ENCODE measurements at places on chromosomes 6 and 20.

- no peak for DNase-seq
Observed at GRCh38 chr20:50246367-50247195, 56.0 kb downstream of the CEBPB start.

- DNase-seq, result no peak
Observed at GRCh38 chr20:56001890-56002289, 3.4 kb downstream of the CBLN4 start.

- DNase-seq, result no peak
Observed at GRCh38 chr20:62234339-62234738, 4.0 kb upstream of the OSBPL2 start.

DNA sequence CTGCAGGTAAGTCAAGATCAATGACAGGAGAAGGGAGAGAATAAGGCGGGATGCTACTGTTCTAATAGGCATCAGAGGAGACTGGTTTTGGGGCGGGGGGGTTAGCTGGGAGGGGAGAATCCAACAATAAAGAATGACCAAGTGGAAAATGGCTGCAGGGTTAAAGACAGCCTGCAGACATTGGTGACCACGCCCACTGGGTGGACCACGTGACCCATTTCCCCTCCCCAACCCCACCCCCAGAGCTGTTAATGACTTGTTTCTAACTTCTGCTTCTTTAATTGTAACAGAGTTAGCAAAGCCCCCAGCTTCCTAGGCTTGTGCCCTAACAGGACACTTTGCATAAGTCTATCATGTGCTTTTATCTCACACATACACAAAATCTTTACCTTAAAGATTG lies 344.5 kb downstream of the KIF16B start:
- DNase-seq, result no peak

DNA sequence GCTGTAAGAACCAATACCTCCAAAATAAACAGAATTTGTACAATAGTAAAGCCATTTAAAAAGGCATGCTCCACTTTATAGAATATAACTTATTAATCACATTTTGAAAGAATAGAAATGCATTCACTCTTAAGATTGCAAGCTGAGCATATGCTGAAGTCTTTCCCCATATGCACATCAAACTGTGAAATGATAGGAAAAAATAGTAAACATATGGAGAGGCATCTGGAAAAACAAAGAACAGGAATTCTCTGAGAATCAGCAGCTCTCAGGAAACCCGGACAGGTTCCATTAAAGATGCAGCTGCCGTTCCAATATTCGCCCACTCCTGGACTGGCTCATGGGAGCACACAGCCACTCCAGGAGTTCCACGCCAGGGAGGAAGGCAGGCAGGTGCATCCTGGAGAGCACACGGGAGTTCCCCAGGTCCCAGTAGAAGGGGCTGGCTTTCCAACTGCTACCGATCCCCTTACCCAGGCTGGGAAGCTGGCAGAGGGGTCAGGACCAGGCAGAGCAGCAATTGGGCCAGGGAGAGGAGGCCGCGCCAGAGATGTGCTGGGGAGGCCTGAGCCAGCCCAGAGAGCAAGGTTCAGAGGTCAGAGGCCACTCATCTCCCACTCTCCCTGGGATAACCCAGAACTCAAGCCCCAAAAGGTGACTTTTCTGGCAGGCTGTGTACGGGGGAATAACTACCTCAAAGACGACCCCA lies 111.1 kb downstream of the DLL1 start:
- DNase-seq, result no peak

DNA sequence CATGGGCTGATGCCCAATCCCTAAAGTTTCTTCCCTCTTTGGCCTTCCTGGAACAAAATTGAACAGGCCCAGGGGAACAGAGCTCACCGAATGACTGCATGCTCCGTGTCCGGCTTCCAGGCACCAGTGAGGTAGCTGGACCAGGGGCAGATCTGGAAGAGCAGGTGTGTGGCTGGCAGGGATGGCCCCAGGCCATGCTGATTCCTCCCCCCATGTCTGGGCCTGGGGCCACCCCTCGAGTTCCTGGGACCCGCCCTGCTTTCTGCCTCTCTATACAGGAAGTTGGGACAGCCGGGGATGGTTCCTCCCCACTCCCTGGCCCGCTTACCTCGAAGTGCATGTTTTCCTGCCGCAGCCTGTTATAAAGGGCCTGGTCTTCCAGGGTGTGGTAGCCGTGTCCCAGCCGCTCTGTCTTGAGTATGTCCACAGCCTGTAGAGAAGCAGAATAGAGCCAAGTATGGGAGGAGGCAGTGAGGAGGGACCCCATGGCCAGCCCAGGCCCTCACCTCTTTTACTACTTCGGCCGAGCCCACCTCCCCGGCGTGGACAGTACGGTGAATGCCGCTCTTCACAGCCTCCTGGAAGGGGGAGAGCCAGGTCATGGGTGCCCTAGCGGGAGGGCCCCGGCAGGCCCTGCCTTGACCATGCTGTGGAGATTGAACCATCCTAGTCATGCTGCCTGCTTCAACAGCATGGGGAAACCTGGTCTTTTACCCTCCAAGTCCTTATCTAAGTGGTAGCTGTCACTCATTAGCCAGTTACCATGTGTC lies 28.8 kb downstream of the ADA start:
- no peak for DNase-seq

GRCh38 chr20:33893314-33893713 lies 82.2 kb downstream of the CHMP4B start:
- DNase-seq, result peak; percentile 69

DNA sequence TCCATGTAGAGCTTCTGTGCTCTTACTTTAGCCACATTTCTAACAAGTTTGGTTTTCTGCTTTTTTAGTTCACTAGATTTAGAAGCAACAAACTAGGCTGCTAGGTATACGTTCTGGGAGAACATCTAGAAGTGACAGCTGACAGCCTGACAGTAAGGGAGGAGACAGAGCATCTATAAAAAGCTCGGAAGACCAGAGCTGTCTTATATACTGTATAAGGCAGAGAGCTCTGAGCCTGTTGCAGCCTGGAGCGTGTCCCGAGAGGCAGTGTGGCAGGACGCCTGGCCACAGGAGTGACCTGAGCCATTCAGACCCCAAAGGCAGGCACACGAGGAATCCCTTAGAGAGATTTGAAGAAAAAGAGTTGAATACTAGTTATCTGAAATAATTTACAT lies 24.6 kb downstream of the PPP1R14C start:
- no peak for DNase-seq

DNA sequence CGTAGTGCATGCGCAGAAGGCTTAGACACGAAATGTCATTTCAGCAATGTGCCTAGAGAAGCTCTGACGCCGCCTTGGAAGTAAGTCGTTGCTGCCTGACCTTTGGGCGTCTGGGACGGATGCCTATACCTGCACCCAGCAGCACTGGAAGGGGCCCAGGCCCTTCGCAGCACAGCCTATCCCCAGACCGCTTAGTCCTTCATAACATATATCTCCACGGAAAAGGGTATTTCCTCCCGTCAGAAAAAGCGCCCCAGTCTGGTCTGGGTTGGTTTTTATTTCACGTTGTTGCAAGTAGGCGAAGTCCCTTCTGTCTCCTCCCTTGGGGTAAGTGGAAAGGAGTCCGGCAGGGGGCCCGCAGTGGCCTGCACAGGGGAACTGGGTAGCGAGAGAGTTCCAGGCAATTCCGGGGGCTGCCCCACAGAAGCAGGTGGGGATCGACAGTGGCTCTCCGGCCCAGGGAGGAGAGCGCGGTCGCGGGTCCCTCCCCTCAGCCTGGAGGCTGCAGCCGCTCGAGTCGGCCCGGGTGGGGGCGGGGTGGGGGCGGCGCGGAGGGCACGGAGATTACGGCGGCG lies 559 bp upstream of the EYA4 start:
- DNase-seq, result peak; percentile 22

GRCh38 chr6:127464161-127464880 lies 5.1 kb upstream of the KIAA0408 start:
- DNase-seq, result peak; percentile 83

DNA sequence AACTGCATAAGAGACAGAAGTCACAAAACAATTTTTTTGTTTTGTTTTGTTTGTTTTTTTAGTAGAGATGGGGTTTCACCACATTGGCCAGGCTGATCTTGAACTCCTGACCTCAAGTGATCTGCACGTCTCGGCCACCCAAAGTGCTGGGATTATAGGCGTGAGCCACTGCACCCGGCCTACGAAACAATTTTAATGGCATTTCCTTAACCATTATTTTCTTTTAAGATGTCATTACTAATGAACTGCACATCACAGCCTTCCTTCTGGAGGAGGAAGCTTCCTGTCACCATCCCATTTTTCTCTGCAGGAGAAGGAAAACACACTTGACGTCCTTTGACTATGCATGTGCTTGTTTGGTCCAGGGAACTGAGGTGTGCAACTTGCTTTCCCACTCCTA lies 125.3 kb upstream of the AKIRIN2 start:
- DNase-seq, result no peak

DNA sequence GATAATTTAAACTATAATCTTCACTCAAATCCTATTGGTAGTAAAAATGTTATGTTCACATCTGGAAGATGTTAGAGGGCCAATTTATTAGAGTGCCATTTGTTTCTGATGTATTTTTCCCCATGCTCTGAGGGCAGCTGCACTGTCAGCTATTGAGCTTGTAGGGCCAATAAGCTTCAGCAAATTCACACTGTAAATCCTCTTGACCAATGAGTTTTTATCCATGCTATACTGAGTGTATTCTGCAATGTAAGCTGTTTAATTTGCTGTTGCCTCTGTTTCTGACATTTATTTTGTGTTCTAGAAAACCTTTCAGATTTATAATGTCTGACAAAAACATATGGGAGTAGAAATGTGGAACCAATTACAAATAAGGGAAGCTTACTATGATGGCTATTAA lies 62.6 kb downstream of the OGFRL1 start:
- DNase-seq, result peak; percentile 5

DNA sequence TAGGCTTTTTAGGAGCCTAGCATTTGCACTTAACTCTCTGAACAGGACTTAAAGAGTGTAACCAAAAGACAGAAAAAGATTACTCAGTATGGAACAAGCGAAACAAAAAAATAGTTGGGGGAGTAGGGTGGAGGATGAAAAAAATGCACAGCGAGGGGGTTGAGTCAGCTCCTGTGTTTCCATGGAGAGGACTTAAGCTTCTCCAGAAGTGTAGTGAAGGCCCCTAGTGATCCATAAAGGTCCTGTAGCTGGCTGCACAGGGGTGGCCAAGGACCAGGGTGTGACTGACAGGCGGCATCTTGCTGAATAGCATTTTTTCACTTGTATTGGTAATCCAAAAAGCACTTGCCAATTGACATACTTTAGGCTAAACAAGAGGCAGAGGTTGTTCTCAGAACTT lies 533.9 kb downstream of the RFPL4B start:
- DNase-seq, result peak; percentile 79

DNA sequence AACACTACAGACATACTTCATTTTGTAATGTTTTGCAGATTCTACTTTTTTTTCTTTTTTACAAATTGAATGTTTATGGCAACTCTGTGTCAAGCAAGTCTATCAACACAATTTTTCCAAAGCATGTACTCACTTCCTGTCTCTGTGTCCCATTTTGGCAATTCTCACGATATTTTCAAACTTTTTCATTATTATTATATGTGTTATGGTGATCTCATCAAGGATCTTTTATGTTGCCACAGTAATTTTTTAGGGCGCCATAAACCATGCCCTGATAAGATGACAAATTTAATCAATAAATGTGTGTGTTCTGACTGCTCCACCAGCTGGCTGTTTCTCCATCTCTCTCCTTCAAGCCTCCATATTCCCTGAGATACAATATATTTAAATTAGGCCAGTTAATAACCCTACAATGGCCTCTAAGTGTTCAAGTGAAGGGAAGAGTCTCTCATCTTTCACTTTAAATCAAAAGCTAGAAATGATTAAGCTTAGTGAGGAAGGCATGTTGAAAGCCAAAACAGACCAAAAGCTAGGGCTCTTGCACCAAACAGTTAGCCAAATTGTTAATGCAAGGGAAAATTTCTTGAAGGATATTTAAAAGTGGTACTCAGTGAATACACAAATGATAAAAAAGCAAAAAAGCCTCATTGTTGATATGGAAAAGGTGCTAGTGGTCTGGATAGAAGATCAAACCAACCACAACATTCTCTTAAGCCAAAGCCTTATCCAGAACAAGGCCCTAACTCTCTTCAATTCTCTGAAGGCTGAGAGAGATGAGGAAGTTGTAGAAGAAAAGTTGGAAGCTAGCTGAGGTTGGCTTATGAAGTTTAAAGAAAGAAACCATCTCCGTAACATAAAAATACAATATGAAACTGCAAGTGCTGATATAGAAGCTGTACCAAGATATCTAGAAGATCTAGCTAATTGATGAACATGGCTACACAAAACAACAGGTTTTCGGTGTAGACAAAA lies 194.4 kb upstream of the TAB2 start:
- no peak for DNase-seq

- peak; percentile 66 for DNase-seq
Observed at GRCh38 chr6:75296811-75297779, 12.5 kb upstream of the TMEM30A start.

- DNase-seq, result peak; percentile 61
Observed at GRCh38 chr6:154154389-154154967, 115.4 kb downstream of the OPRM1 start.

- DNase-seq, result no peak
Observed at GRCh38 chr6:2942914-2943563, 28.3 kb downstream of the SERPINB6 start.

- DNase-seq, result peak; percentile 90
Observed at GRCh38 chr6:12012558-12013306, 620 bp downstream of the HIVEP1 start.

DNA sequence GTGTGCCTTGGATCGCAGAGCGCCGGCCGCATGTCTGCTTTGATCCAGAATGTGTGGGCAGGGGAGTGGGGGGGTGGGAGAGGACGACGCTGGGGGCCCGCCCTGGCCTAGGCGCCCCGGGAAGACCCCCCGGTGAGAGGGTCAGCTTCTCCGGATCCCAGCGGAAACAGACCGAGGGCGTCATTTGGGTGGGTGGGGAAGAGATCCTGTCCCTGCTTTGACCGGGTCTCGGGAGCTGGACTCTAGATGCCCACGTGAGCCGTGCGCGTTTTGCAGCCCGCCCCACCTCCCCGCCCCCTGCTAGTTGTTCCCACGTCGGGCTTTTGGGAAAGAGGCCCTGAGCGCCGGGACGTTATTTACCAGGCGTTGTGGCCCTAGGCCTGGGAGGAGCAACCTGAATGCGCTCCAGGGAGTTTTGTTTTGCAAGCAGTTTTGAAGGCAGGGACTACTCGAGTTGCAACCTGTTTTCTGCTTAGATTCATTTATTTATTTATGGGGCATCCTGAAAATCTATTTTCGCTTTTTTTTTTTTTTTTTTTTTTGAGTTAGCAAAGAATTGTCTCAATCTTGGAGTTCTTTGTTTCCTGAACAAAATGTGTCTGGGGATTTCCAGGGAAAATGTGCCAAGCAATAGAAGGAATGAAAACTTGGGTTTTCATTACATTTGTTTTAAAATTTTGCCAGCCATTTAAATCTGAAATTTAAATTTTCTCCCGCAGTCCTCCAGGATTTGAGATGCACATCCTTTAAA lies 1.6 kb downstream of the DSP start:
- DNase-seq, result peak; percentile 46

GRCh38 chr6:3575166-3575565 lies 118.3 kb upstream of the SLC22A23 start:
- no peak for DNase-seq

Data from fibroblast of skin of abdomen (primary cell).